ENCODE measurements at places on chromosomes 4 and X. TPM values are rescaled to one million over a fixed set of nuclear protein-coding genes. Genes with fewer than 3 reads are reported as not detected.

The CCDC120 gene
- total RNA-seq, result not detected

DNA sequence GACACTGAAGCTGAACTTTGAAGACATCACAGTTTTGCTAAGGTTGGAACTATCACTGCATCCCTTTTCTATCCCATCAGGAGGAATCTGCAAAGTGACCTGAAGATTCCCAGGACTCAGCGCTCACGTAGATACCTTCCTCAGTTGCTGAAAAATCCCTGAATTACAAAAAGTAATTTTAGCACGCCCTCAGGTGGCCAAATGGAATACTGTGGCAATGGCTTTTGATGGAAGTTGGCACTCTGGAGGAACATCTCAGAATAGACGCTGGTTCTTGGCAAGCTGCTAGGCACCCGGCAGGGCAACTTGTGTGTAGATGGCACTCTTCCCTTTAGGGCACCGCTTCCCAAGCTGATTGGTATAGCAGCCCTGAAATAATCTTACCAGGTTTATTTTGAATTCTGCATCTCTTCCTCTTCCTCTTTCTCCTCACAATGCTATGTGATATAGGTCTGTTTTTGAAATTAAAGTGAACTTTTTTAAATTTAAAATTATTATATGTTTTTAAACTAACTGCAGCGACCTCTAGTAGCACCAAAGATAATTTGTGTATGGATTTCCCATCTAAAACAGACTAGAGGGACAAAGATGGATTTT is 16.3 kb upstream of the ESX1 start:
- DNase-seq, result peak; percentile 2

The MAP9 gene
- total RNA-seq, result 20.9 TPM

- DNase-seq, result no peak
Observed at GRCh38 chr4:165167650-165168049, 39.7 kb upstream of the KLHL2 start.

Data from A172 (cell line).